HT-29 (cell line): ENCODE measurements at places on chromosomes 1 and 21. TPM values are rescaled to one million over a fixed set of nuclear protein-coding genes. Genes with fewer than 3 reads are reported as not detected.

- no peak for DNase-seq
Measured at GRCh38 chr1:28297826-28298225, 31.0 kb upstream of the MED18 start.

- DNase-seq = peak; percentile 57
Measured at GRCh38 chr1:171985639-171986038, 144.3 kb downstream of the DNM3 start.

GRCh38 chr1:16992675-16993074 is 12.3 kb upstream of the MFAP2 start:
- no peak for DNase-seq

The NUAK2 gene
- total RNA-seq = 2.4 and 3.9 TPM in 2 replicates

The FRRS1 gene
- total RNA-seq = 8.7 and 9.0 TPM in 2 replicates

DNA sequence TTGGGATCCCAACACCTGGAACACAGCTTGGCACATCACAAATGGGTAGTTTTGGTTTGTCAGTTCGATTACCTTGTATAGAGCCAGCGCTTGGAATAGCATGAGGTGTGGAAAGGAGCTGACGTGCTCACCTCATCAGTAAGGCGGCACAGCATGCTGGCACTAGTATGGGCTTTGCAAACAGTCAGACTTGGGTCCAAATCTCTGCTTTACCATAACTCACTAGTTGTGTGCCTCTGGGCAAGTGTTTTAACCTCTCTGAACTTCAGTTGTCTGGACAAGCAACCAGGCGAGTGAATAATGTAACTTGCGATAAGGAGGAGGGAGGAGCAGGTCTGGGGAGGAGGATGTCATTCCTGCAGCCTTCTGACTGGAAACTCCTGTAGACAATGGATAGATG is 26.3 kb upstream of the NEK2 start:
- DNase-seq = no peak

The PHF13 gene
- 8.8 and 11.5 TPM in 2 replicates for total RNA-seq

DNA sequence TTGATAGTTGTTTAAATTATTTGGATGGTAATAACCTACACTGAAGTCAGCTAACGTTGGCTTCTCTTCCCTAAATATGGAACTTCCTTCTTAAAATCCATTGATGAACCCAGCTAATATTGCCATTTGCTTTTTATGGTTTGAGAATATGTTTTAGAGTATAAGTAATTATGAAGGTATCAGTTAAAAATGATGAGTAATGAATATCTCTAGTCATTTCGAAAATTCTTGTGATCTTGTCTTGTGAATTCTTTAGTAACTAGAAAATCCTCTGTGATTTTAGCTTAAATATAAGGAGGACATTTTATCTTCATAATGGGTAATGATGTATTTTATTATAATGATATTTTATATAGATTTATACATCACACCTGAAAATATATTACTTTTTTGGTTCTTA is 50.5 kb downstream of the ADGRL2 start:
- no peak for DNase-seq

The RNU5D-1 gene
- not detected in 2 replicates for total RNA-seq

DNA sequence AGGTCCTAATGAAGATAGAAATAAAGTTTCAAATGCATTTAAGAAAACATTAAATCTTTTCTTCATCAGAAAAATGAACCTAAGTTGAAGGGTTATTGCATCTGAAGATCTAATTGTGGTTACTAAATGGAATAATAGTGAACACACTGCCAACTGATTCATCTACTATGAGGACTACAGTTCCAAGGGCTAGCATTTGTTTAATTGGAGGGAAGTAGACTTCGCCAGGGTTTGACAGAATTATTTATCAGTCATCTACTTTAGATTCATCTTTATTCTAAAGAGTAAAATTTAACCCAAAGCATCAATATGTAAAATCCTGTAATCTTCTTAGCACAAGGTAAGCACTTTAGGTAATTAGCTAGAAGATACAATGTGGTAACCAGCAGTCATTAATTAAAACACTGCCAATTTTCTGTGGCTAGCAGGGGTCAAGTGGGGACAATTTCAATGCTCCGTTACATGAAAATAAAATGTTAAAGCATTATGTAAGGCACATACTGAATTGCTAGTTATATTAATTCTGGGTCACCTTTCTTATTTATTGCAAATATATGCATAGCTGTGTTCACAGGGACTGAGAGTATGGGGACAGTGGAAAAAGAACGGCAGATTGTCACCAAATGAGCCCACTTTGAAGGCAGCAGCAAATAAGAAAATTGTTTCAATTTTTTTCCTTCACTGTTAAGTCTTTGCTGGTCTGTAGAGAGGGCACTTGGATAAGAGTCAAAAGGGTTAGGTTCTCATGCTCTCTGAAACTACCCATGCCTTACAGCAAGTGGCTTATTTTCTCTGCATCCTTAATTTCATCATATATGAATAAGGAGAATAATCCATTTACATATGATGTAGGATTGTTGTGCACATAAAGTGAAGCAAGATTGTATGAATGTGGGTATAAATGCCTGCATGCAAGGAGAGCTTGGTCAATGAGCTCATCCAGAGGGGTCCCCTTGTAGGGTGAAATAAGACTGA is 416.0 kb downstream of the PCP4 start:
- DNase-seq = no peak

GRCh38 chr21:41345934-41346685 is 15.7 kb upstream of the MX2 start:
- DNase-seq = no peak

DNA sequence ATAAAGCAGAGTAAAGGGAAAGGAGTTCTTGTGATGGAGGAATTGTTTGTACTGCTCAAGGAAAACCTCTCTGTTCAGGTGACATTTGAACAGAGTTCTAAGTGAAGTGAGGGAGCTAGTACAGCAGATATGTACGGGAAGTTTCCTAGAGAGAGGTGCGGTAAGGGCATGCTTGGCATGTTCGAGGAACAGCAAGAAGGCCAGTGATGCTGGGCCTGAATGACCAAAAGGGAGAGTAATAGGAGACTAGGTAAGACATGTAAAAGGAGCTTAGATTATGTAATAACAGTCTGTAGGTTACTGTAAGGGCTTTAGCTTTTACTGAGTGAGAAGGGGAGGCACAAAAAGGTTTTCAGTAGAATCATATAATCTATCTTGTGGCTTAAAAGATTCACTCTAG is 63.9 kb downstream of the PIK3R3 start:
- DNase-seq = no peak

GRCh38 chr1:41496080-41497055 is 11.9 kb upstream of the EDN2 start:
- peak; percentile 63 for DNase-seq

GRCh38 chr1:93129507-93130099 is 50.5 kb downstream of the MTF2 start:
- no peak for DNase-seq

GRCh38 chr1:20233394-20233793 is 47.1 kb upstream of the PLA2G2C start:
- peak; percentile 54 for DNase-seq

- DNase-seq = no peak
Measured at GRCh38 chr1:6460301-6461050, 5.5 kb downstream of the TNFRSF25 start.

- DNase-seq = no peak
Measured at GRCh38 chr1:59125676-59126320, 171.1 kb upstream of the FGGY start.

The RGS8 gene
- not detected in 2 replicates for total RNA-seq

DNA sequence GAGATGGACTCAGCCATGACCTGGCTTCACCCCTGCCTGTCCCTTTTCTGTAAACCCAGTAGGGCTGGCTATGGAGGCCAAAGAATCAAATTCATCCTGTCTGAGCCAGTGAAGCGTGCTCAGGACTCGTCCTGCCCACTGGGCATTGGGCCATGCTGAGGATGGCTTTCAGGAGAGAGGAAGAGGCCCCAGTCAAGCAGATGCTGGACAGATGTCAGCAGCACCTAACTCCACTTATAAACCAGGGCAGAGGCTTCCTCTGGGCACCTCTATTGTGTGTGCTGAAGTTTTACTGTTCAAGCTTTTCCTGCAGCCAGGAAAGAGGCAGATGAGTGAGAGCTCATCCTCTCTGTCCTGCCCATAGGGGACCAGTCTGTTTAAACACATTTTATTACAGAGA is 97.4 kb upstream of the GCLM start:
- DNase-seq = no peak

GRCh38 chr1:30903343-30904034 is 5.1 kb downstream of the SDC3 start:
- DNase-seq = no peak

The SPATA46 gene
- total RNA-seq = not detected in 2 replicates

DNA sequence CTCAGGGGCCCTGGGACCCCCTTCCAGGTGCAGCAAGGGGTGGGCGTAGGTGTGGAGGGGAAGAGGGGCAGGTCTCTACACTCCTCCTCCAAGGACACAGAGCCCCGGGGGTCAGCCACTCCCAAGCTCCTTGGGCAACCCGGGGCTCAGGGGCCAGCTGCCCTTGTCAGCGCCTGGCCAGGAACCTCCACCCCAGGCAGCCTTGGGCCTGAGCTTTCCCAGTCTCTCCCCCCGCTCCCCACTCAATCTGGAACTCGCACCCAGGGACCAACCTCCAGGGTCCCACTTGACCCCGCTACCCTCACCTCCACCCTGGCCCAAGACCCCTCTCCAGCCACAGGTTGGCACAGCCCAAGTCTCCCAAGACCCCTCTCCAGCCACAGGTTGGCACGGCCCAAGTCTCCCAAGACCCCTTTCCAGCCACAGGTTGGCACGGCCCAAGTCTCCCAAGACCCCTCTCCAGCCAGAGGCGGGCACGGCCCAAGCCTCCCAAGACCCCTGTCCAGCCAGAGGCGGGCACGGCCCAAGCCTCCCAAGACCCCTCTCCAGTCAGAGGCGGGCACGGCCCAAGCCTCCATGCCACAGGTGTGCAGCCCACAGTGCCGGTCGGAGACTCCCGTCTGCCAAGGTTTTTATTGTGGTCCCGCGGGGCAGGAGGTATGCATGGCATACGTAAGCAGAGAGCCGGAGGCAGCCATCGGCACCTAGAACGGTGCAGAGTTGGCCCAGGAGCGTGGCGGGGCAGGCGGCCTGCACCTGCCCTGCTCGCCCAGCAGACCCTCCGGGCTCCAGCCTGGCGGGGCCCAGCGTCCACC is 3.0 kb downstream of the TNFRSF4 start:
- DNase-seq = no peak

The S100B gene
- total RNA-seq = not detected in 2 replicates

The S100A9 gene
- 1.8 TPM in 1 of 2 replicates, not detected in the other for total RNA-seq

DNA sequence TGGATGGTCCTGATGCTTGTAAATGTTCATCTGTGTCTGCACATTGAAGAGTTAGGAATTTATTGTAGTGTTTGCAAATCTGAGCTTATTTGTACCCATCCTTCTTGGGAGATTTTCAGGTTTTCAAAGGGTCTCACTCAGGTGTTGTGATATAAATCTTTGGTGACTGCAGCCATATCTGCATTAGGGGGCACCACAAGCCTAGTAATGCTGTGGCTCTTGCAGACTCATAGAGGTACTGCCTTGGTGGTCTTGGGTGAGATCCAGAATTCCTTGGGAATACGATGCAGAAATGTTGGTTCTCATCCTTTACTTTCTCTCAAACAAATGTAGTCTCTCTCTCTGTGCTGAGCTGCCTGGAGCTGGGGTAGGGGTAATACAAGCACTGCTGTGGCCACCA is 405.9 kb downstream of the TTLL7 start:
- no peak for DNase-seq

- DNase-seq = no peak
Measured at GRCh38 chr1:28199328-28200233, 23.1 kb upstream of the PTAFR start.

The C1orf226 gene
- total RNA-seq = 2.0 and 4.0 TPM in 2 replicates

DNA sequence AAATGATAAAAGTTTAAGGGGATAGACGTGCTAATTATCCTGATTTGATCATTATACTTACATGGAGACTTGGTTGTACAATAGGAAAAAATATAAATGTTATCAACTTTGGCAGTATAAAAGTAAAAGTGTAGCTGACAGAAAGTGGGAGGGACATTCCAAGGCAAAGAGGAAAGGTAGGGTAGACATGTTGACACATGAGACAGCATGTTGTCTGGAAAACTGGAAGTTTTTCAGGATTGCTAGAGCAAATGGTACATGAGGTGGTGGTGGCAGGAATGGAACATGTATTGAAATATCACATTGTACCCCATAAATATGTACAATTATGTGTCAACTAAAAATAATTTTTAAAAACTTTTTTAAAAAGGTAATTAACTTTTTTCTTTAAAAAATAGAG is 13.2 kb downstream of the DIPK1A start:
- DNase-seq = no peak

- DNase-seq = no peak
Measured at GRCh38 chr1:183764981-183765380, 39.9 kb upstream of the RGL1 start.

- peak; percentile 64 for DNase-seq
Measured at GRCh38 chr1:157878059-157878458, 36.5 kb upstream of the CD5L start.

DNA sequence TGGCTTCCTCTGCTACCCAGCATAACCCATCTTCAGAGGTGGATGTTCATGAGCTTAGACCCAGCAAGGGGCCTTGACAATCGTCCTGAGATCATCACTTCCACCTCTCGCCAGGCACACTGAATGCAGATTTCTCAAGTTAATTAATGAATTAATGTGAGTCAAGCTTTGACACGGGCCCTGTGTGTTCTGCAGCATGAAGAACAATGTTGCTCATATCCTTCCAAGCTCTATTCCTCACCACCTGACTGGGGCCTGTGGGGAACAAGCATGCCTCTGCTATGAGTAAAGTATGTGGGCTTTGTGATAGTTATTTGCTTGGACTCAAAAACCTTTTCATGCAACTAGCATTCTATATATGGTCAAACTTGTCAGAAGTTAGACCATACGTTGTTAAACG is 122.0 kb downstream of the SEC16B start:
- no peak for DNase-seq

- no peak for DNase-seq
Measured at GRCh38 chr21:28828981-28829380, 163.7 kb downstream of the LTN1 start.

The RCSD1 gene
- not detected in 2 replicates for total RNA-seq

GRCh38 chr1:38243106-38243505 is 196.5 kb upstream of the POU3F1 start:
- peak; percentile 22 for DNase-seq

DNA sequence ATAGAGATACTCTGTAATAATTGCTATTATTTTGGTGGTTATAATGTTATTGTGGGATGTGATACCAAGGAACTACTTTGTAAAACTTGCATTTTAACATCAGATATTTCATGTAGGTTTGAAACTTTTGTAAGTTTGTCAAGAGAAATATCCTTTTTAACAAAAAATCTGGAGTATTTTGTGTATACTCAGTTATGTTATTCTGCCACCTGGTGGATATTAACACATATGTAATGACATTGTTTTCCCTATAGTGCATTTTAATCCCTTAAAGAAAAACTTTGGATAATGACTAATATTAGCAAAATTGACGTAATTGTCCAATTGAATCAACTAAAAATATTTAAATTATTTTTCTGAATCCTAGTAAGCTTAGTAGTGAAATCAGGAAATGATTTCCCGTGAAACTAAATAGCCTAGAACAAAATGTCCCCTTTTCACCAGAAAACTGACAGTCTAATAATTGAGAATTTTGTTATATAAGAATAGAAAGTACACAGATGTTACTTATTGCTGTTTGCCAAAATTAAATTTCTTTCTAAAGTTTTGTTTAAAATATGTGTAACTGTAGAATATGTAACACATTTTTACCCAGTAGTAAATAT is 39.6 kb downstream of the KCTD3 start:
- no peak for DNase-seq

GRCh38 chr1:11857164-11857851 is 1.4 kb downstream of the NPPB start:
- no peak for DNase-seq

- DNase-seq = no peak
Measured at GRCh38 chr21:46118316-46119143, 20.6 kb downstream of the COL6A2 start.

GRCh38 chr1:213345621-213346020 is 294.6 kb downstream of the RPS6KC1 start:
- DNase-seq = no peak
